Omental fat pad (tissue), 4 donors: ENCODE measurements at places on chromosomes 1 and 21.

DNA sequence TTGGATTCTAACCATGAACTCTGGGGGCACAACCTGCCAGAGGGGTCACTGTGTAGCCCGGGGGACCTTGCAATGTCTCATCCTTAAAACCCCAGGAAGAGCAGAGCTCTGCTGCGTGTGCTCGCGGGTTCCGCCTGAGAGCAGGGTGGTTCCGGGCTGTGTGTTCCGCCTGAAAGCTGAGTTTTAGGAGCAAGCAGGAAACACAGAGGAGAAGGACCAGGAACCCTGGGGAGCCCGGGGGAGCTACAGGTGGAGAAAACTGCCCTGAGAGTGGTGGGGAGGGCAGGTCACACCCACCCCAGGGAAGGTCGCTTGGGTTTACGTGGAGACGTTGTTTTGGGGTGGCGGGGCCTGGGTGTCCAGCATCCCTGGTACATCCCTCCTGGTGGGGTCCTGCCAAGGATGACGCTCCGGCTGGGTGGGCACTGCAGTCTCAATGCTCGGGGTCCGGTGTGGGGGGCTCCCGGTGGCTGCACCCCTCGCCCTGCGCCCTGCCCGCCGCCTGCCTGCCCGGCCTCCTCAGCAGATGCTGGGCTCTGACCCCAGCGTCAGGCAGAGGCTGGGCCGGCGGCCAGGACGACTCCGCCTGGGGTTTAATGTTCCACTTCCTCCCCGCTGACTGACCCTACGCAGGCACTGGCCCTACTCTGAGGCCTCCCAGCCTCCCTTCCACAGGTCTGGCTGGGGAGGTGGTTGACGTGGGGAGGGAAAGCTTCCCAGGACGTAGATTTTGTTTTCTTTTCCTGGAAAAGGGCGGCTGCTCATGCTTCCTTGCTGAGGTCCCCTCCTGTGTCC lies 17.3 kb upstream of the C1orf159 start:
- DNase-seq = no peak

GRCh38 chr1:82466891-82467290 lies 666.2 kb downstream of the ADGRL2 start:
- DNase-seq = no peak

DNA sequence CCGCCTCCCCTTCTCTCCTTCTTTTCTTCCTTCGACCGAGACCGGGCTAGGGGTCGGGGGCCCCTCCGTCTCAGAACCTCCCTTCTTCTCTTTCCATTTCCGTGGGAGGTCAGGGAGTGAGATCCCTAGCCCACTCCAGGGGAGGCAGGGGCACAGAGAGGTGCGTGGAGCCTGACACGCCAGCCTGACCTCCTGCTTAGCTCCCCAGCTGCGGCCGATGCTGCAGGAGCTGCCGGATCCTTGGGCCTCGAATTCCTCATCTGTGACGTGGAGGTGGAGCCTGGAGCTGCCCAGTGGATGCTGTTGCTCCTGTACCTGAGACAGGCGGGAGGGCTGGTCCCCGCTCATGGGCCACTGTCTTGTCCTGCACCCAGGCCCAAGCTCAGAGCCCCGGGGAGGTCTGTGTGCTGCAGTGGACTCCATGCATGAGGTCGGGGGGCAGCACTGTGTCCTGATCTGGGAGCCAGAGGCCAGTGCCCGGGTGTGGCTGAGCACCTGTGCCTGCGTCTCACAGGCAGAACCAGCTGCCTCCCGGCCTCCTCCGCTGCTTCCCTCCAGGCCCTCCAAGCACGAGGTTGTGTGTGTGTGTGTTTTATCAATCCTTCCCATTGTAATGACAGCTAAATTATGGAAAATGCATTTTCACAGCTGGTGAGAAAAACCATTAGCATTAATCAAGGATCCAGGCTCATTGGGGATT lies 55.3 kb upstream of the TTC34 start:
- no peak for DNase-seq

- no peak for DNase-seq
Measured at GRCh38 chr1:38657207-38657840, 202.2 kb downstream of the RRAGC start.
